Inflammatory macrophage treated with lipopolysaccharide for 1 hour (primary cell): ENCODE measurements at places on chromosomes 1 and 21.

DNA sequence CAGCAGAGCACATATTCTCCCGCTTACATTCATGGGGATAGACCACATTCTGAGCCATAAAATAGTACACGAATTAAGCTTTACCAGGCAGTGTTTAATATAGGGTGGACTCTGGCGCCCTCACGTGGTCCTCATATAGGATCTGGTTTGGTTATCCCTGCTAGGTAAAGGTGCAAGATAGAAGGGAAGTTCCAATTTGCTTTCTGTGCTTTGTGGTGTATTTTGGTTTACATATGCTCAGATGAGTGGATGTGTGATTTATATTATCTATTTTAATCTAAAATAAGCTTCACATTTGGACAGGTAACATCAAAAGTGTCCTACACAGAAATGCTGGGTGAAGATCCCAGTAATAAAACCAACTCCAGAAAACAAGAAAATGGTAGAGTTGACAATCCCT lies 3.6 kb downstream of the CR1 start:
- DNase-seq: peak; percentile 88

DNA sequence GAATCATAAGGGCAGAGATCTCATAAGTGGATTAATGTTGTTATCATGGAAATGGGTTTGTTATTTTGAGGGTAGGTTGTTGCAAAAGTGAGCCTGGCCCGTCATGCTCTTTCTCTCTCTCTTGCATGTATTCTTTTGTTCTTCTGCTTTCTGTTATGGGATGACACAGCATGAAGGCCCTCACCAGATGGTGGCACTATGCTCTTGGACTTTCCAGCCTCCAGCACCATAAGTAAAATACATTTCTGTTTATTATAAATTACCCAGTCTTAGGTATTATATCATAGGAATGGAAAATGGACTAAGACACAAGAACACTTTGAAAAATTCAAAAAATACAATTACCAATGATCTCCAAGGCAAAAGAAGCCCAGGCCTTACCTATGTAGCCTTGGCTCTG lies 676.1 kb downstream of the PTPRU start:
- peak; percentile 40 for DNase-seq

- DNase-seq: no peak
These were observed 395.8 kb upstream of the VAMP3 start for GRCh38 chr1:7375329-7375728.

GRCh38 chr1:178944729-178945128 lies 73.9 kb upstream of the ANGPTL1 start:
- no peak for DNase-seq

GRCh38 chr1:230307213-230307612 lies 118.9 kb downstream of the PGBD5 start:
- DNase-seq: no peak

DNA sequence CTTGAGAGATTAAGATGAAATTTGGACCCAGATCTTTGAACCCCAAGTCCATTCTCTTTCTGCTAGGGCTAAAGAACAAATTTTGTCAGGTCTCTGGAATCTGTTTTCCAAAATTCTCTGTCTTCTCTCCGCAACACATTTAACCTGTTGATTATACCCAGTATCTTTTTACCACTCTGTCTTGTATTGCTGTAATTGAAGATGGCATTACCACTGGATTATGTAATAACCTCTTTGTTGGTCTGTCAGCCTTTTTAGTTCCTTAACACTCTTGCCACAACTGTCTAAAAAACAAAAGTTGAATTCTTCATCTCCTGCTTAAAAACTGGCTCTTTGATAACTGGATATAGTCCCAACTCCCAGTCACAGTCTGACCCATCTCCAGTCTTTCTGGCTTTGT lies 3.0 kb downstream of the SRP9 start:
- DNase-seq: peak; percentile 29

DNA sequence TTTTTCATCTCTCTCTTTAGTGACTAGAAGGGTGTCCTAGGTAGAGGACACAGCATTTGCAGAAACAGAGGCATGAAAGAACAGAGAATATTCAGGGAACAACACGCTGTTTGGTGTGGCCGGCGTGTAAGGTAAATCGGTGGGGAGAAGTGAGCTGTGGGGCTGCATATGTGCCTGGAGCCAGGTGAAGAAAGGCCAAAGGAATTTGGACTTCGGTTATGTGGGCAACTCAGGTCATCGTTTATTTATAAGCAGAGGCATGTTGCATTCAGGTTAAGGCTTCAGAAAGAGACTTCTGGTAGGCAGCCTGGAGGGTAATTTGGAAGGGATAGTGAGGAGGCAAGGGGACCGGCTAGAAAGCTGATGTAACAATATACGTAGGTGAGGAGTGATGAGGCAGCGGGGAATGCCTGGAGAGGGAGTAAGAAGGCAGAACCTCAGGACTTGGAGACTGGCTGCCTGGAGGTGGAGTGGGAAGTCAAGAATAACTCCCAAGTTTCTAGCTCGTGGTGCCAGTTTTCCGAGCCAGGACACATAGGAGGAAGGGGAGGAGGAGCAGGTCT lies 64.1 kb upstream of the ACOT11 start:
- no peak for DNase-seq

DNA sequence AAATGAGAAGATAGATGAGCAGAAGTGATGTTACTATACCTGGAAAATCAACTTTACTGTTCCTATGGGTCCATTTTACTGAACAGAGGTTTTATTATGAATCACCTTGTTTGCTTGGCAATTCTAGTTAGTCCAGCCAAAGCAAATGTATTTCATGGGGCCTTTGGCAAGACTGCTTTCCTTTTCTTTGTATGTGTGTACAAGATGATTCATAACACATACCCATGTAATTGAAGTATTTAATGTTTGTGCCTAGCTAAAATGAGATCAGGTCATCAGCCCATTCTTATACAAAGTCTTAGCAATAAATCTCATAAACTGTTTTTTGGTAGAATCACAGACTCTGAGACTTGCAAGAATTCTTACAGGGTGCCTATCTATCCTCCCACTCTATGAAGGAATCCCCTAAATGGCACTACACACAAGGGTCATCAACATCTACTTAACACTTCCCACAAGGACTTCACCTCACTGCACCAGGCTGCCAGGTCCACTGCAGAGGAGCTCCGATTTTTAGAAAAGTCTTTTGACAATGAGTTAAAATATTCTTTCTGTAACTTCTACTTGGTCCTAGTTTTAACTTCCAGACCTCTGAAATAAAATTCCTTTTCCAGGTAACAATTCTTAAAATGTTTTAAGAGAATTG lies 58.5 kb downstream of the LPAR3 start:
- no peak for DNase-seq

DNA sequence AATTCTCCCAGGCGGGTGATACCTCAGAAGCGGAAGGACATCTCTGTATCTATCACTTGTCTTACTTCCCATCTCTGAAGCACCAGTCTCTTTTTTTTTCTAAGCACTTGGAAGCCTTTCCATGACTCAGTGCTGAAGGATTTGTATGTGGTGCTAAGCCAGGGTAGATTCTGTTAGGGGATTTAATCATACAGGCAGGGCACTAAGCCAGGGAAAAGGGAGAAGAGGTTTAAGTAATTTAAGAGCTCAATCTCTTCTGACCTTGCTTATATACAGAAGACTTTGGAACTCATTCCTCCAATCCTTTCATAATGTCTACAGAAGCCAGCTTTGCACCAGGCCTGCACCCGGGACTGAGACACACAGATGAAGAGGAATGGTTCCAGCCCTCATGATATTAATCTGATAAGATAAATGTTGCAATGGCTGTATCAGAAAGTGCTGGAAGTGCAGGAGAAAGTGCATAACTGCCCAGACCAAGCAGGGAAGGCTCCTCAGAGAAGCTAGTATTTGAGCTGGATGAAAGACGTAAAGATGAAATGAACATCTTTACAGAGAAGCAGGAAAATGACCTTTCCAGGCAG lies 11.0 kb downstream of the FAM163A start:
- DNase-seq: no peak

GRCh38 chr1:224466154-224466553 lies 31.6 kb upstream of the WDR26 start:
- no peak for DNase-seq

DNA sequence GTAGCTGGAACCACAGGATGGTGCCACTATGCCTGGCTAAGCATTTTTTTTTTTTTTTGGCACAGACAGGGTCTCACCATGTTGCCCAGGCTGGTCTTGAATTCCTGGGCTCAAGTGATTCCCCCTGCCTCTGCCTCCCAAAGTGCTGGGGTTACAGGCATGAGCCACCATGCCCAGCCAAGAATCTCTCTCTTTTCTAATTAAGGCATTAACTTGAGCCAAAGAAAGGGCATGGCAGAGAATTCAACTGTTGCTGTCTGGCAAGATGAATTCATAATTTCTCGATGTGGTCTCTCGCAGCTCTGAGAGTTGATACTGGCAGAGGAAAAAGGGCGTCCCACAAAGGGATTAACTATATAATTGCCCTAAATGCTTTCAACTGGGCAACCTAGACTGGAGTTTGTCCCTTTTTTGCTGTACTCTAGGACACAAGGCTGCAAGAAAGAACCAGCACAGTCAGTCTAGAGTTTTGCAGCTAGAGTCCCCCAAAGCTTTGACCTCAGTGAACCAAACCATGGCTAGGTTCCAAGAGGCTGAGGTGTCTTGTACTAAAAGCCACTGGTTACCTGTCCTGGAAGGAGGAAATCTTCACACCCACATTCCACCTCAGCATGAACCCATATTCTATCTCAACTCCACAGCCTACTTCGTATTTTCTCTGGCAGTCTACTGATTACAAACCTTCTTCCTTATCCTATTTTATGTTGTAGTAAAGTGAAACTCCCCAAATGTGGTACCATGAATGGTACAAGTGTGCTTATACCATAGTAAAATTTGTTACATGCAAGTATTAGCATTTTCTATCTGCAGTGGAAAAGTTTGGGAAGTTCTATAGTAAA lies 51.2 kb downstream of the OPTC start:
- DNase-seq: no peak

GRCh38 chr1:212479188-212479587 lies 46.5 kb downstream of the NENF start:
- no peak for DNase-seq

DNA sequence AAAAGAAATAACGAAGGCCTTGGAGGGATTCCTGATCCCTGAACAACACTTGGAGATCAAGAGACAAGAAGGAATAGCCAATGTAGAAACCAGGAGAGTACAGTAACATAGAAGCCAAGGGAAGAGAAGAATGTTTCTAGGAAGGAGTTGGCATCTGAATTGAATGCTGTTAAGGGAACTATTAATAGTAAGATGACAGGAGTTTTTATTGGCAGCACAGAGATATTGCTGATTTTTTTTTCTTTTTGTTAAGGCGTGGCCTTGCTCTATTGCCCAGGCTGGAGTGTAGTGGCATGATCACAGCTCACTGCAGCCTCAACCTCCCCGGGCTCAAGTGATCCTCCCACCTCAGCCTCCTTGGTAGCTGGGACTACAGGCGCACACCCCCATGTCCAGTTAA lies 9.6 kb upstream of the SFT2D2 start:
- no peak for DNase-seq

GRCh38 chr21:45749974-45750373 lies 106.4 kb downstream of the PCBP3 start:
- DNase-seq: no peak

DNA sequence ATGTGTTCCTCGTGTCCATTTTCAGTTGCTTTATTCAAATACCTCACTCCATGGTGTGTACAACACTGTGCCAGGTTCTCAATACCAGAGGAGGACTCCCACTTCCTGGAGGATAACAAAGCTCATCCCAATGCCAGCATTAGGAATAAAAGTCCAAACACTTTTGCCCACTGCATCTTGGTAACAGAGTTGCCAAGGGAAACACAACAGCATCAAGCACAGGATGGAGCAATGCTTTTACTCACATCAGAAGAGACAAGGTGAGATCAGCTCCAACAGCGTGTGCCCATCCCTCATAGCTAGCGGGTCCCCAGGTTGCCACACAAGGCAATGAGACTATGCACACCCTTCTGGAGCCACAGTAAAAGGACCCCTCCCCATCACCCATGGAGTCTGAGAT lies 2.9 kb downstream of the KRTAP20-4 start:
- DNase-seq: no peak

GRCh38 chr1:168230709-168231108 lies 4.9 kb downstream of the SFT2D2 start:
- DNase-seq: no peak

DNA sequence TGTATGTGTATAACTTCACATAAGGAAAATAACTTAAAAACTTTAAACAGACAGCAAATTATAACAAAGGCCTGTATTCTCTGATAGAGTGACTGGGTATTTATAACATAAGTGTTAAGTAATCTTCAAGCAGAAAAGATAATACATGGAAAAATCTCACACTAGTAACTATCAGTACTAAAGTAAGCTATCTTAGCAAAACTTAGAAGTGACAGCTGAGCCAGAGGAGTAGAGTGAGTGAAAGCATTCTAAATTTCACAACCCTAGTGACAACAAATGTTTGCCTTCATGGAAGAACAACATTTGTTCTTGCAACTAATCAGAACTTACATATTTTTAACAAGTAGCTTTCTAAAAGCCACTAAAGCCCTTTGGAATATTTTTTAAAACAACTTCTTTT lies 74.5 kb upstream of the B3GALT2 start:
- no peak for DNase-seq

- peak; percentile 41 for DNase-seq
These were observed 3.7 kb upstream of the TCHH start for GRCh38 chr1:152118915-152119314.

DNA sequence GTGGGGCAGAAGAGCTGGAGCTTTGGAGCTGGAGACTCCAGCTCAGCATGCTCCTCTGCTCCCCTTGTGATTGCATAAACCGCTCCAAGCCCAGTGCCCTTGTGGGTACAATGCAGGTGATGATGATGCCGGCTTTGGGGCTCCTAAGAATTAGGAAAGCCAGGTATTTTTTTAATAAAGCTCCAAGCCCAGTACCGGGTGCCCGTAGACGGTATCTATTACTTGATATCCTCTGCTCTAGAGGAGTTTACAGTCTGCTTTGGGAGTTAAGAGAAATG lies 27.2 kb downstream of the TENT5C start:
- no peak for DNase-seq

DNA sequence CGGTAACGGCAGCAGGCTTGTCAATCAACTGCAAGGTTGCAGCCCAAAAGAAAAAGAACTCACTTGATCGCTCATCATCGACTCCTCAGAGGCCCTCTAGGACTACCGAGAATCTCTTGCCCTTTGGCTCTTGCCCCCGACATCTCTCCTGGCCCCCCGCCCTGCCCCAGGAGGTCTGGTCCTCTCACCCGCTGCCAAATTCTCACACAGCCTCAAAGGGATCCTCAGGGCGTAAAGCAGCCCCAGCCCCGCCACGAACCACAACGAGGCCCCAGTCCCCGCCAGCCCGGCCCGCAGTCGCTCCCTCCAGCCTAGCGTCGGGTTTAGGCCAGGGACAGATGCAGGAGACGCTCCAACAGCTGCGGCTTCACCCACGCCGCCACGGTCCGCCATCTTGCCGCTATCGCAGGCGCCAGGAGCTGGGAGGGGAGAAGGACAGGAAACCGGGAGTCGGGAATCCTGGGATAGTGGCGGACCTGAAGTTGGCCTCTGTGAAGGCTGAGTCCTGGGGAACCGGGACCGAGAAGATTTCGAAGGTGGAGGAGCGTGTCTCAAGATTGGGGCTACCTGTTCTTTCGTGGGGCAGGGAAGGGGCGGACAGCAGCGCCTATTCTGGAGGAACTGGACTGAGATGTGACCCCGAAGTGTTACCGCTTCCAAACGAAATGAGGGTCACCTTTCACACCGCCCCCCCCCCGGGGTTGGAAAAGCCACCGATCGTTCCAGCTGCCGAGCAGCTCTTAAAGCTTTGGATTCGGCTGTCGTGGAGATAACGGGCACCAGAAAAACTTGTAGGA lies at the start of gene ST7L:
Gene ST7L, minus strand, starts transcription at position 421 of the 797 bp plus-strand sequence. Its CDS starts 28 bp downstream, at position 393.
- DNase-seq: peak; percentile 40

- no peak for DNase-seq
These were observed 191.0 kb upstream of the NRIP1 start for GRCh38 chr21:15255763-15256162.
